ENCODE measurements at places on chromosomes 1 and 21.

DNA sequence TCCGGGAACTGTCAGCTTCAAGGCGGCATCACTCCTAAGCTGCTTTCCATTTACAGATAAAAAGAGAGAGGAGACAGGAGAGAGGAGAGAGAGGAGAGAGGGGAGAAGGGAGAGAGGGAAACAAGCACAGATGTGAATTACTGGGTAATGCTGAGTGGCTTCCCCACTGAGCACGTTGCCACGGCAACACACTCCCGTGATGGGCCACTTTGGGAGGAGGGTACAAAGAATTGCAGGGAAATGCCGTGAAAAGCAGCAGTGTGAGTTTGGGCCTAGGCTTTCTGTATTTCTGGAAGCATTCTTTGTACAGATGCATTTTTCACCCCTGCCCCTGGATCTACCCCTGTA is 128.0 kb upstream of the IRF2BP2 start:
- no peak for DNase-seq

- no peak for DNase-seq
These were observed 1.4 kb downstream of the EIF4G3 start for GRCh38 chr1:21175324-21175669.

GRCh38 chr1:75124510-75124909 is 9.7 kb upstream of the LHX8 start:
- DNase-seq = no peak

GRCh38 chr1:22880174-22880601 is 92.5 kb downstream of the LACTBL1 start:
- DNase-seq = no peak

- no peak for DNase-seq
These were observed 72.9 kb downstream of the SKI start for GRCh38 chr1:2300851-2301606.

DNA sequence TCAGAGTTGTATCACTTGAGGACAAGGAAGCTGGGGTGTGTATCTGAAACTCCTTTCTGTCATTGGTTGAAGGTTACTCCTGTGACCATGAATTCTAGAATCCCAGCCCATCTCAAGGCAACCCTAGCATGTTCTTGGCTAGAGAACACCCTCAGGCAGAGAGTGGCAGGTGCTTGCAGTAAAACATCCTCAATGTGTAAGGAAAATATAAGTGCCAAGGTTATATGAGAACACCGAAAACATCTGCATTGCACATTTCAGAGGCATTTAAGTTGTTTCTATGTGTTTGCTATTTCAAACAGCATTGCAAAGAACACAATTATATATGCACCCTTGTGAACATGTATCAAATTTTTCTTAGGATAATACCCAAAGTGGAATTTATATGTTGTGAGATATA is 471.9 kb downstream of the USP25 start:
- no peak for DNase-seq

DNA sequence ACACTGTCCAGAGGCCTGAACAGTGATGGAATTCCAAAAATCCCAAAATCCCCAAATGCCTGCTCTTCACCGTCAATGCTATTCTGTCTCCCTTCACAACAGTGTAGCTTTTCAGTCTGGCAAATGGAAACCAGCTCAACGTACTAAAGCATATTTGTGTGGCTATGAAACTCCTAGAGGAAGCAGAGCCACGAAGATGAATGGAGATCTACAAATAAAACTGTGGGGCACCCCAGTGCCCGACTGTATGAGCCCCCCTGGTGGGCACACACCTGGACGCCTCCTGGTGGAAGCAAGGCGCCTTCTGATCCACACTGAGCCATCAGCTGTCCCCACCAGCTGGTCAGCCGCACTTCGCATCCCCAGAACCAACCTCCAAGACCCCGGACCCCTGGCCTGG is 129.1 kb upstream of the SOD1 start:
- no peak for DNase-seq

DNA sequence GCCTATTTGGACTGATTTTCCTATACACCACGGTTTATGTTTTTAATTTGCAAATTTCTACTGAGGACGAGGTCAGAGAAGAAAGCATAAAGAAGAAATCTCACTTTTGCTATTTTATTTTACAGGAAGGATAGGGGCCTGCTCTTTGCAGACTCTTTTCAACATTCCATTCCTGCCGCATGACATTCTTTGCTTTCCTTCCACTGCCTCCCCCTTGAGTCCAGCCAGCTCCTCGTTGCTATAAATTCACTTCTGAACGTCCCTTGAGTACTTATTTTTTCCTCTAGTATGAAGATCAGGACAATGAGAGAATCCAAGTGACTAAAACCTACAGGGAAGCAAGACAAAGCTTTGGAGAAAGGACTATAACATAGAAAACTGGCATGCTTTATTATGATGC is 53.4 kb upstream of the PTGFR start:
- DNase-seq = no peak

Data from AG04449 (cell line).